GM18507 (cell line): ENCODE measurements at places on chromosomes 7 and 10.

DNA sequence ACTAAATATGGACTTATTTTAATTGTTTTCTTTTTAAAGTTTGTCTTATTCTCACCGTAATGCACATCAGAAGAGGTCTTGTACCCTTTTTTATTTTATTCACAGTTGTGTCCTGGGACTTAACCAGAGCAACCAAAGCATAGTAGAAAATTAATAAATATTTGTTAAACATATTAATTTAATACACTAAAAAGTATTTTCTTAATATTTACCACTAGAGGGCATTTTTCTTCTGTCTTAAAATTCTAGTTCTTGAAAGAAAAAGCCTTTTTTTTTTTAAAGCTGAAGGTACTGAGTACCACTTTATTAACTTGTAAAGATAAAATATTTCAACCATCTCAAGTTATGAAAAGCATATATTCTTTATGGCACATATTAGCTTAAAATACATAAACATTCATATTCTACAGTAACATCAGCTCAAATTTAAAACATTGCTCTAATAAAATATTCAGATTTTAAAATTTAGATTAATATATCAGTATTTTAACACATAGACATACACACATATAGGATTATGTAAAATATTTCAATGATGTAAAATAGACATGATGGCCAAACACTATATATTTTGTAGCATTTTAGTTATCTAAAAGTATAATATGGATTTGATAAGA, 260.4 kb downstream of the SEMA3A start:
- DNase-seq = no peak

DNA sequence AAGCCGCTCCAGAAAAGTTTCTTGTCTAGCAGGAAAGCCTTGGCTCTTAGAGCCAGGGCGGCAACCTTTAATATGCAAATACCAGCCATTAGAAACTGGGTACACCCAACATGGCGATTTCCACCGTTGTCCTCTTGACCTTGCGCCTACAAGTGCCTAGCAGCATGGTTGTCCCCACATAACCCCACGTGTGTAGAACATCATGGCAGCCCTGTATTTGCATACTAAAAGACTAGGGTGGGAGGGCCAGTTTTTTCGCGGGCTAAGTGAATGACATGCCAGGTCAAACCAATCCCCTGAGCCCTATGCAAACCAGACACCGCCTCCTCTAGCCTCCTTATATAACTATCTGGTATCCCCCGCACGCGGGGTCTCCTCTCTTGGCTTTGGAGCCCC, 58.4 kb upstream of the FZD8 start:
- no peak for DNase-seq

DNA sequence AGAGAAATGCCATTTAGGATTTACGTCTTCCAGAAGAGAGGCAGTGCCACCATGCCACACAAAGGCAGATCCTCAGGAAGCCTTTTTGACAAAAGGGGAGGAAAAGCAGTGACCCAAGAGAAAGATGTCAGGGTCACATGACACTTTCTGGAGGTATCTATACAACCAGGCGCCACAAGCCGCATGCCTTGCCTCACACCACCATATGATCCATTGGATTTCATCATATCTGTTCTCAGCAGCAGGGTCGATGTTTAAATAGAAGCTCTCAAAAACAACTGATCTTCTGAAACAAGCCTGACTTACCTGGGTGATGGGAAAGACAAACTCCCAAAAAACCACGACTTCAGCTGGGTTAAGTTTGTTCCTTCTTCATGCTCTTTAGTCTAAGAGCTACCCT, 52.5 kb upstream of the UNC5B start:
- no peak for DNase-seq

DNA sequence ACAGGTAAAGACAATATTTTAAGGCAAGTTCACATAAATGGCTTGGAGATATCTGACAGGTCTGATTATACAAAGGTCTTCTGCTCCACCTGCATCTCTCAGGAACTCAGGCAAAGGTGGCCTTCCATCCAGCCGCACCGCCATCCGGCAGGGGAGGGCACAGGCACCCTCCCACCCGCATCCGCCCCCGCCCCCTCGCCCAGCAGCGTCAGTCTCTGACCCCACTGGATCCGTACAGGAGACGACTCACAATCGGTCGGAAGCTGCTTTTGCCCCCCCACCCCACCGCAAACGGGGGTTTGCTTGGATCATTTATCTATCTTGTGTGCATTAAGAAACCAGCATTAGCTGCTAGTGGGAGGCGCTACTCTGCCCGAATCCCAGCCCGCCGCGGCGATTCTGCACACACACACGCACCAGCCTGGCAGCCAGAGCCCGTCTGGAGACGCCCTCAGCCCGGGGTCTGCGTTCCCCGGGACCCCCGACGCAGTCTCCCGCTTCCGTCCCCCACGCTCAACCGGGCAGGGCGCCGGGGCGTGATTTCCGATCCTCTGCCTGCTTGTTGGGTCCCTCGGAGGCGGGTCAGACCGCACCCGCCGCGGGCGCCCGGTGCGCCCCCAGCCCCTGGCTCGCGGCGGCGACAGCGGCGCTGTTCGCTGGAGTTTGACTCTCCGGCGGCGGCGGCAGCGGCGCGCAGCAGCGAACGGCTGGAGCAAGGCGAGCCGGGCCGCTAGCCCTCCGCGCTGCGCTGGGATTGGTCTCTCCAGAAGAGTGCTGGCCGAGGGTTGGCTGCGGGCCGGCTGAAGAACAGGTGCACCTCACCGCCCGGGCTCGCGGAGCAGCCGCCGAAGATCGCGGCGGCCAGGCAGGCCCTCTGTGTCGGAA, 820 bp upstream of the NRG3 start:
- DNase-seq = no peak

DNA sequence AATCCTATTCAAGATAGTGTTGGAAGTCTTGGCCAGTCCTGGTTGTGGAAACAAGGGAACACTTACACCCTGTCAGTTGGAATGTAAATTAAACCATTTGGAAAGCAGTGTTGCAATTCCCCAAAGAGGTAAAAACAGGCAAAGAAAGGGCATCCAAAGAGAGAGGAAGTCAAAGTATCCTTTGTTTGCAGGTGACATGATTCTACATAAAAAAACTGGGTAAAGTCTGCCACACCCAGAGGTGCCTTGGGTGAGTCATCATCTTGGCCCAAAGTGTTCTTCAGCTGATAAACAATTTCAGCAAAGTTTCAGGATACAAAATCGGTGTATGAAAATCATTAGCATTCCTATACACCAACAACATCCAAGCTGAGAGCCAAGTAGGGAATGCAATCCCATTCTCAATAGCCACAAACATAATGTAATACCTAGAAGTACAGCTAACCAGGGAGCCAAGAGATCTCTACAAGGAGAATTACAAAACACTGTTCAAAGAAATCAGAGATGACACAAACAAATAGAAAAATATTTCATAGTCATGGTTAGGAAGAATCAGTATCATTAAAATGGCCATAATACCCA, 278.7 kb downstream of the SDK1 start:
- no peak for DNase-seq

GRCh38 chr10:49001402-49001801, 61.8 kb upstream of the LRRC18 start:
- no peak for DNase-seq

- DNase-seq = no peak
Measured at GRCh38 chr7:18018296-18019215, 9.1 kb downstream of the PRPS1L1 start.

- no peak for DNase-seq
Measured at GRCh38 chr10:49656845-49657493, 22.5 kb upstream of the C10orf53 start.

DNA sequence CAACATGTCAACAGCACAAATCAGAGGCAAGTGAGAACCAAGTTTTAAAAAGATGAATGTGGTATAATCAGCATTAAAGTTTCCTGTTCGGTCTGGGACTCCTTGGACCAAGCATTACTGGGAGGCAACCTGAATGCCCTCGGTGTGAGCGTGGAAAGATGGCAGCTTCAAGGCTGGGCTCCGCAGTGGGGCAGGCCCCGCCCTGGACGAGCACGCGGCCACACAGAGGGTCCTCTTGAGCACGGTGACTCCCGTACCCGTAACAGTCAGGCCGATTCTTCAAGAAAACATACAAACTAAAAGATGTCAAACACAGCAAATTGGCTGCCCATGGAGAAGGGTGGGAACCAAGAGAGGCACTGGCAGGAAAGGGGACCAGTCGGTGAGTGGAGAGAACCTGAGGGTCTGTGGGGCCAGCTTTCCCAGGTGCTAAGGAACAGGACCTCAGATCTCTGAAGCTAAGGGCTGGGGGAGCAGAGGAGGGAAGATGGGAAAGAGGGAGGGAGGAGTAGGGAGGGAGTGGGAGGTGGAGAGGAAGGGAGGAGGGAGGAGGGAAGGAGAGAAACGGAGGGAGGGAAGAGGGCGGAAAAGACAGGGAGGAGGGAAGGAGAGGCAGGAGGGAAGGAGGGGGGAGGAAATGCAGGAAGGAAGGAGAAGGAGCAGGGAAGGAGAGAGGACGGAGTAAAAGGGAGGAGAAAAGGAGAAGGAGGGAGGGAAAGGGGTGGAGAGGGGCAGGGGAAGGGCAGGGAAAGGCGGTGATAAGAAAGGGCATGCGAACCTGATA, 71.2 kb upstream of the FAM20C start:
- DNase-seq = no peak

GRCh38 chr10:23046027-23046426, 49.4 kb upstream of the MSRB2 start:
- no peak for DNase-seq

DNA sequence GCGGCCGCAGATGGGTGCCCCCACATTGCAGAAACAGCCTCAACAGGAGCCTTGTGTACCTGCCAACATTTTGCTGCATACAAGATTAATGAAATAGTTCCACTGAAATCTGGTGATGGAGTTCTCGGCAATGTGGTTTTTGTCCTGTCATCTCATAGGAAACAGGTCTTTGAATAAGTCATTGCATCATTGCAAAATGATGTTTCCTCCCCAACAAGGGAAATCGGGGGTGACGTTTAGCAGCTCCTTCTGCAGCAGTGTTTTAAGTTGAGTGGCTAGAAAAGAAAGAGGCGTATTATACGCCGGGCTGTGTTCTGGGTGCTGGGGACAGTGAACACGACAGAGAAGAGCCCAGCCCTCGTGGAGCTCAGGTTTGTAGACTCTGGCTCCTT, 177.0 kb downstream of the PRKAG2 start:
- no peak for DNase-seq

GRCh38 chr7:47813620-47814260, 134.5 kb downstream of the PKD1L1 start:
- no peak for DNase-seq

- no peak for DNase-seq
Measured at GRCh38 chr7:116754186-116754585, 82.2 kb downstream of the MET start.

- DNase-seq = no peak
Measured at GRCh38 chr10:43576580-43576979, 2.2 kb upstream of the ZNF239 start.

DNA sequence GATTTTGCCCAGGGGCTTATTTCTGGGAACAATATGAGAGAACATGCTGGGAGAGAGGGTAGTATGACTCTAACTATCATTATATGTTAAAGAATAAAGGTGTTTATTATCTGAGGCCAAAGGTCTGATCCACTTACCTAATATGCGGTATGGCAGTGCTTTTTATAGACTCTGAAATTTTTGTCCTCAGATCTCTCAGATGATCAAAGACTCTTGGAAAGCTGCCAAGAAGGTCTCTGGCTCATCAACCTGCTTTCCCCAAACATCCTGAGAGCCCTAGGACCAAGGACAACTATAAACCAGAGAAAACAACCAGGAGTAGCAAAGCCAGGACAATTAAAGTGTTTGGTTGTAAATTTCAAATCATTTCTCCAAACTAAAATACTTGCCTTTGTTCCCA, 255.7 kb upstream of the LRRN3 start:
- no peak for DNase-seq

- no peak for DNase-seq
Measured at GRCh38 chr7:155439311-155440017, 18.5 kb upstream of the EN2 start.

GRCh38 chr7:106062521-106062931, 49.6 kb downstream of the SYPL1 start:
- DNase-seq = no peak
